ENCODE measurements at places on chromosomes 2 and 18.

DNA sequence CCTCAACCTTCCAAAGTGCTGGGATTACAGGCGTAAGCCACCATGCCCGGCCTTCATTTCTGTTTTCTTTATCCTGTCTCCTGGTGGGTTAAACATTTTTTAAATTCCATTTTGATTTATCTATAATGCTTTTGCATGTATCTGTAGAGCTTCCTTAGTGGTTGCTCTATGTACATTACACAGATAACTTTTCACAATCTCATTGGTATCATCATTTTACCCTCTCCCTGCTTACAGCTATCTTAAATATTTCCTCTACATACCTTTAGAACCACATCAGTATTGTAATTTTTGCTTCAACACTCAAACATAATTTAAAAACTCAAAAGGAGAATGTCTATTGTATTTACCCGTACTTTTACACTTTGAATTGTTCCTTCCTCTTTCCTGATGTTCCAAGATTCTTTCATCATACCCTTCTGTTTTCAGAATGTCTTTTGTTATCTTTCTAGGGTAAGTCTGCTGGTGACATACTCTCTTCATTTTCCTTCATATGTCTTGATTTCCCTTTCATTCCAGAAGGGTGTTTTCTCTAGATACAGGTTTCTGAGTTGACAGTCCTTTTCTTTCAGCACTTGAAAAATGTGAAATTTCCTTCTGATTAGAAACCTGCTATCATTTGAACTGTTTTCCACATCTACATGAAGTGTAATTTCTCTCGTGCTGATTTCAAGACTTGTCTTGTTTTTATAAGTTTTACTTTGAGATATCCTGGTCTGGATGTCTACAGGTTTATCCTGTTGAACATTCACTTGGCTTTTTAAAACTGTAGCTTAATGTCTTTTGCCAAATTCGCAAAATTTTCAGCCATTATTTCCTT, 21.9 kb downstream of the PPP3R1 start:
- no peak for DNase-seq

- no peak for DNase-seq
Observed at GRCh38 chr2:72757177-72757775, 68.6 kb downstream of the EXOC6B start.

DNA sequence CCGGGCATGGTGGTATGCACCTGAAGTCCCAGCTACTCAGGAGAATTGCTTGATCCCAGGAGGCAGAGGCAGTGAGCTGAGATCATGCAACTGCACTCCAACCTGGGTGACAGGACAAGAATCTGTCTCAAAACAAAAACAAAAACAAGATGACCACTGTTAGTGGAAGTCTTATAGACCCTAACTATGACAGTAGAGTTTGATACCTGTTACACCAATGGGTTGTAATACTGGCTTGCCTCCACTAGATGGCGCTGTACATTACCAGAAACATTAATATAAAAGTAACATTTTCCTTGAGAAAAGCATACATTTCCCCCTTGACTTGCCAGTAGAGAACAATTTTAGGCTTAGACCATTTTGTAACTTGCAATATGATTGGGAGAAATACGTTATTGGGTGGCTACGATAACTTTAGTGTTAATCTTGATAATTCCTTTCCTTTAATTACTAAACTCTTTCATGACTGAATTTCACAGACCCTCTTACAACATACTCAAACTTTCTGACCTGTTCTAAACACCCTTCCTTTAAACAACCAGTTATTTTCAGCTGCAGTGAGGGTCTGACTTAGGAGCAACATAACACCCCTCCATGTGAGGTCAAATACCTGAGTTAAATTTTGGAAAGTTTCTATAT, 19.5 kb downstream of the SLC25A52 start:
- no peak for DNase-seq

DNA sequence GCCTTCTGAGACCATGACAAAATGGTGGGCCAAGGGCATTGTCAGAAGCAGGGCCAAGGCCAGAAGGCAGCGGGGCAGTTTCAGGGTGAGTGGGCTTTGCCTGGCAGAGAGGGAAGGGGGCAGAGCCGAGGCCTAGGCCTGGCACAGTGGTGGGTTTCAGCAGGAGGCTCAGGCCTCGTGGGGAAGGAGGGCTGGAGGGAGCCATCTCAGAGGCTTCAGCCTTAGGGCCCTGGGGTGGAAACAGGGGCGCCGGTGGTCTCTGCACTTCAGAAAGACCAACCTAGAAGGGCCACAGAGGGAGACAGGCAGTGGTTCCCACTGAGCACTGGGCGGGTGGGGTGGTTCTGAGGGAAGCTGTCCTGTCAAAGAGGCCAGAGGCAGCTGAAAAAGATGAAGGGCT, 58.0 kb upstream of the SMAD7 start:
- DNase-seq, result no peak

GRCh38 chr2:175463589-175464310, 282.2 kb upstream of the ATP5MC3 start:
- DNase-seq, result no peak

- DNase-seq, result no peak
Observed at GRCh38 chr2:831225-831536, 119.5 kb upstream of the SNTG2 start.

GRCh38 chr18:74204526-74205152, 56.3 kb downstream of the TIMM21 start:
- DNase-seq, result no peak

DNA sequence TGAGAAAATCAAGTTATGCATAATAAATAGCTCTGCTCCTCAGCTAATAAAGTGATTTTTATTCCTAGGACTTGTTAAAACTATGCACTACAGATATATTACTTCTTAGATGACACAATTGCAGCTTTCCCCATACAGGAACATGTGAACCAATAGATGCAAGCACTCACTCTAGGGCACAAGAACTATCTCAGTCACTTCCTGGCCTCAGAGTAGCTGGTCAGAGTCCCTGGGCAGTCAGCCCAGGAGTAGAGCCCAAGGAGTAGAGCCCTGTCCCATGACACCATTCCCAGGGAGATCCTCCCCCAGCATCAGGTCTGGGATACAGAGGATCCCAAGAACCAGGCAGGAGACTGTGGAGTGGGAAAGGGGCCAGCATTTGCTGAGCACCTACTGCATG, 2.7 kb downstream of the TNS1 start:
- peak; percentile 87 for DNase-seq

DNA sequence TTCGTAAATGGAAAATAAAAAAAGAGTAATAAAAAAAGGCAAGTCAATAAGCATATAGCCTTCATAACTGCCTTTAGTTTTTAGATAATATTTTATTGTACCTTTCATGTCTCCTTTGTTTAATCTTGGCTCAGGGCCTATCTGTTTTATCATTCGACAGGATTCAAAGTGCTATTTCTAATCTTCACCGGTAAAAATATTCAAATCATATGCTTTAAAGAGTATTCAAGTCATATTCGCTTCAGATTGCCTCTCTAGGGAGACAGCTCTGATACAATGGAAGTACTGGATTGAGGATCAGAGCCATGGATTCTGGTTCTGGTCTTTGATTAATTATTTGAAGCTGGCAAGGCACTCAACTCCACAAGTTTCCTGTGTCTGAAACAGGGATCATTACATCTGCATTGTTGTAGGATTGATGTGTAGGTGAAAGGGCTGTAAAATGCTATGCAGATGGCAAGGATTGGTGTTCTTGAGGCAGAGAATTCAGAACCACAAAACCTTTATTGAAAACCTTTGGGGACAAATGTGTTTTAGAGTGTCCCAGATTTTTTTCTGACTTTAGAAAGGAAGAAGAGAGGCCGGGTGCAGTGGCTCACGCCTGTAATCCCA, 84.3 kb upstream of the RAPH1 start:
- DNase-seq, result no peak

- DNase-seq, result no peak
Observed at GRCh38 chr2:35447215-35447614, 908.4 kb upstream of the CRIM1 start.

DNA sequence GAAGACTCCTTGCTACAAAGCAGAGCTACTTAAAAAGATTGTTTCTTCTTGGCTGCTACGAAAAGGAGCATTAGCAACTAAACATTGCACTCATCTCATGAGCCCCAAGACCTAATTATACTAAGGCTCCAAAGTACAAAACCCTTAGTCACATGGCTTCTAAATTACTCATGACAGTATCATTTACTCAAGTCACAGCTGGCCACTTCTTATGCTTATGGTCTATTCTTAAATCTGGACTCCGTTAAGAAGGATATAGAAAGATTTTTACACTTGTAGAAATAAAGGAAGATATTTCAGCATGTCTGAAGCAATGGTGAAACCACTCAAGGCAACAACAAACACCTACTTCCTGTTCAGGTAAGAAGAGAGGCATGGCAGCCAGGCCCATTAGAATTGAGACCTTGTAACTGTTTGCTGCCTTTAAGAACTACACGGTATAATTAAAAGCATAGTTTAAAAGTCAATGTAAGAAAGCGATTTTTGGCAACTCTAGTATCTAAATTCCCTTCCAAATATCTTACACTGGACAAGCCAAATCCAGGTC, 12.7 kb downstream of the ANKRD44 start:
- DNase-seq, result no peak

GRCh38 chr2:235085476-235085875, 133.7 kb downstream of the SH3BP4 start:
- DNase-seq, result no peak

DNA sequence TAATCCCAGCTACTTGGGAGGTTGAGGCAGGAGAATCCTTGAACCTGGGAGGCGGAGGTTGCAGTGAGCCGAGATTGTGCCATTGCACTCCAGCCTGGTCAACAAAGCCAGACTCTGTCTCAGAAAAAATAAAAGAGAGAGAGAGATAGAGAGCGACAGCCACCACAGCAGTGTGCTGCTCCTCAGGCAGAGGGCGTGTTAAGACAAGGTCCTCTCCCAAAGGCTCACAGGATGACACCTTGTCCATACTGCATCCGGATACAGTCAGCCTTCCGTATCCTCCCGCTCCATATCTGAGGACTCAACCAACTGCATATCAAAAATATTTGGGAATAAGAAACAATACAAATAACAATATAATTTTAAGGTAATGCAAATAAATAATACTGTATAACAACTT, 20.1 kb downstream of the ARL4C start:
- no peak for DNase-seq

- DNase-seq, result peak; percentile 73
Observed at GRCh38 chr2:37376421-37377186, 32.2 kb downstream of the QPCT start.

- DNase-seq, result no peak
Observed at GRCh38 chr2:58416696-58417095, 175.6 kb upstream of the FANCL start.

DNA sequence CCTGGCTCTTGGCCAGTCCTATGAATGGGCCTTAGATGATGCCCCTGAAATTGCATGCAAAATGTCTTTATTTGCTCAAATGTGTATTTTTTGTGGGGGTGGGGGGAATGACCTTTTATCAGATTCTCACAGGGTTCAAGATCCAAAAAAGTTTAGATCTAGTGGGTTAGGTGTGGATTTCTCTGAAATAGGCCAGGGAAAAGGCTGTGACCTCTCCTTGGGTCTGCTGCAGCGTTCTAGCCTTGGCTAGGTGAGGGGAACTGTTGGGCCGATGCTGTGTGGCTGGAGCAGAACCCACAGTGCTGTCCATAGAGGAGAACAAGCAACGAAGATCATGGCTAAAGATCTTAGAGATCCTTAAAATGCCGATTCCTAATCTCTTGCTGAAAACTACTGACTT, 130.4 kb upstream of the IL1R2 start:
- DNase-seq, result no peak

DNA sequence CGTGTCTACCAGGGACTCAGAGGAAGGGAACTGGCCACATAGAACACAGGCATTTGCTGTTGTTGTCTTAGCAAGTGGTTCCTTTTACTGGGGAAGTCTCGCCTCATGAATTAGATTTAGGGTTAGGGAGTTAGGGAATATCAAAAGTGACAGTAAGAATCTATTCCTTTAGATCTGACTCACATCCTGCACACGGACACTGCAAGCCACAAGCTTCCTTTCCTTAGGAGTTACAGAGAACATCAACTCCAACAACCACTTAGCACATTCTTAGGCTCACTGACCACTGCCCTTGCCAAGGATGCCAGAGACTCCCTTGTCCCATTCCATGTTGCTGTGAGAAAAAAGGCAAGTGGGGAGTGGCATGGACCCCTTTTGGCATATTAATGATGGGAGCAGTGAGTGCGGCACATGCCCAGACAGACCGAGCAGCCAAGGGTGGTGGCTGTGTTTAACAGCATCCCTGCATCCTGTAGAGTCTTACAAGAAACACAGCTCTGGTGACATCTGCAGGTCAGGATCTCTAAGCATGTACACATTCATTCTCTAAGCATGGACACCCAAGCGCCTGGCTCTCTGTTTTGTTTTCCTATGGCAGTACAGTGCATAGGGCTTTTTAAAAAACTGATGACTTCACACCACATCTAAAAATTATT, 745.6 kb upstream of the RAB6C start:
- DNase-seq, result no peak

DNA sequence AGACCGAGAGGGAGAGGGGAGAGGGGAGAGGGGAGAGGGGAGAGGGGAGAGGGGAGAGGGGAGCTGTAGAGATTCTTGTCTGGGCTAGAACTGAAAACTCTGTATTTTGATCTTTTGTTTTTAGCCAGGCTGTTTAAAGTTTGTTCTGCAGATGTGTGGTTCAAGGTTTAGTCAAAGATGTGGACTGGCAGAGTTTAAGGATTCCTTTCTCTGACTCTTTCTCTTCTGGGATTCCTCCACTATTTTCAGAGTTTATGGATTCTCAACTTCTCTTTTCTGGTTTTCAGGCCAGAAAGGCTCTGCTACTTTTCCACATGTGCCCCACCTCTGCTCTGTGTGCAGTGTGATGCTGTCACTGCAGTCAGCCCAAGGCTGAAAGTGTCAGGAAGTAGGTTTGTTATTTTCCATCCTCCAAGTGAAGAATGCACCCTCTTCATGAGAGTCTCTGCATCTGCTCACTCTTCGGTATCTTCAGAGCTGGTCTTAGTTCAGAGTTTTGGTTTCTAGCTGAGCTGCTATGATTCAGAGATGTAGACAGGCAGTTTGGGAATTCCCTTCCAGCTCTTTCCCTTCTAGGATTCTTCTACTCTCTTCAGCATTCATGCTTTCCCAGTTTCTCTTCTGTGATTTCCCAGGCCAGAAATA, 130.9 kb upstream of the SMAD7 start:
- DNase-seq, result no peak

GRCh38 chr2:63642946-63643345, 54.2 kb downstream of the MDH1 start:
- no peak for DNase-seq

DNA sequence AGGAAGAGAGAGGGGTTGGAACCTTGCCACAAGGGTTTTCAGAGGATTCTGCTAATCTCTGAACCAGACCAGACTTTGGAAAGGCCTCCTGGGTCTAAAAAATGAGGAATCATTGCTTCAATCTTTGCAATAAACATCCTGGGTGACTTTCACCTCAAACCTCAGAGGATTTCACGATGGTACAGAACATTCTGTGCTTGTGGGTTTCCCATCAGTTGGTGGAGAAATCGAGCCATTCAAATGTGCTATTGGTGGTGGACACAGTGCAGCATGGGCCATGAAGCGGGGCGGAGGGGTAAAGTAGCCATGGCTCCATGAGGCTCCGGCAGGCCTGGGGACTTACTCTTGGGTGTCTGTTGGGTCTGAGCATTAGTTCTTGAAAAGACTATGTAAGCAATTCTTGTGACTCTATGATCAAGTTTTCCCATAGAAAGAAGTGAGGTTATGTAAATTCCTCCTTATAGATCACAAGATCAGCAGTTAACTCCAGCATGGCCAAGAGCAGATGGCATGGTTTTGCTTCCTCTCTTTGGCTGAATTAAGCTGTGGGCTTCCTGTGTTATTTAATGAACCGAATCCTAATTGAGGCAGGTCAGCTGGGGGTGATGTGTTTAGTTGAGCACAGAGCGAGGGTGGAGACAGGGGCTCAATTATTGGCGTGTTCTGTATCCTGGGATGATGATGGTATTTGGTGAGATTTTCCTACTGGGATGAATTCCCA, 1.9 kb upstream of the IL1R2 start:
- no peak for DNase-seq
